ENCODE measurements at places on chromosomes 13 and 19.

GRCh38 chr13:108463340-108463739 lies 166.1 kb upstream of the MYO16 start:
- H3K27ac ChIP-seq, result no peak overlapping the region
- no peak for DNase-seq
- no peaks in the 10 kb centered on the region for H3K4me1 ChIP-seq
- H3K36me3 ChIP-seq, result no peaks in the 10 kb centered on the region

DNA sequence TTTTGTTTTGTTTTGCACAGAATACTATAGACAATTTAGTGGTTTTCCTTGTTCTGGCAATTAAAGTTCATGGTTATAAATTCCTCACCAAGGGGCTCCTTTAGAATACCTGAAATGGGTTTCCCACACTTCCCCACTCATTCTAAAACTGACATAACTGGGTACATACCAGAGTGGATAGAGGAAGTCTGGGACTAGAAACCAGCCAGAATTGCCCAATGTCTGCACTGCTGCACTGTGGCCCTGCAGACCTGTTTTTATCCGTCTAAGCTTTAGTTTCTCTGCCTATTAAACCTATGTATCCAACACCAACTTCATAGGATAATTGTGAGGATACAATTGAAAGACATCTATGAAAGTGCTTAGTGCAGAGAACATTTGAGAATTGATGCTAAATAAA lies 498.6 kb downstream of the KCTD12 start:
- no peaks in the 10 kb centered on the region for H3K4me1 ChIP-seq
- no peaks in the 10 kb centered on the region for H3K27me3 ChIP-seq
- no peak overlapping the region for H3K27ac ChIP-seq
- DNase-seq, result no peak
- no peaks in the 10 kb centered on the region for H3K36me3 ChIP-seq

- H3K4me1 ChIP-seq, result no peaks in the 10 kb centered on the region
- H3K27ac ChIP-seq, result no peak overlapping the region
Observed at GRCh38 chr19:52535771-52536447, 8.4 kb downstream of the ZNF808 start.

DNA sequence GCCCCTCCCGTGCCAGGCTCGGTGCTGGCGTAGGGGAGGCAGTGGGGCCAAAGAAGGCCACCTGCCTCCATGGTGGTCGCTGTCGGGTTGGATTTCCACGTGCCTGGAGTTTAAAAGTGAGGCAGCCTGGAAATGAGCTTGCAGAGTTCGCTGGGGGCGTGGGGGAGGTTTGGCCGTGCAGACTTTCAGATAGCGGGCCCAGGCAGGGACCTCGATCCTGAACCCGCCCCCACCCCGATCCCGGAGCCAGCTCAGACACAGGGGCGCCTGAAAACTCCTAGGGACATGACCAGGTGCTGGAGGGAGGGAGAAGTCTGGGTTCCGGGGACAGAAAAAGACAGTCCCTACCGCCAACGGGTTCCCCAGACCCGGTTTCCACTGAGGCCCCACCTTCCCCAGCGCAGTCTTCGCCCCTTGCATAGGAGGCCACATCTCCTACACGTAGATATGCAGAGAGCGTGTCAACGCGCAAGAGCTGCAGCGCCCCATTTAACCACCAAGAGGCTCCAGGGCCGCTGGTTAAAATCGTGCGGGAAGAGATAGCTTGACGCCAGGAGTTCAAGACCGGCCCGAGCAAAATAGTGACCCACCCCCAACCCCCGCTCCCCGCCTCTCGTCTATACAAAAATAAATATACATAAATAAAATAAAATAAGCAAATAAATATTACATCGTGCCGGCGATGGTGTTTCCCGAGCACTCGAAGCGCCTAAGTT lies 8.5 kb downstream of the CCDC8 start:
- no peak overlapping the region for H3K4me3 ChIP-seq
- H3K36me3 ChIP-seq, result peaks cover under 1% of the 10 kb centered on the region
- H3K27me3 ChIP-seq, result no peaks in the 10 kb centered on the region
- H3K27ac ChIP-seq, result peak overlapping the region; percentile 37
- DNase-seq, result peak; percentile 63
- peaks cover 16% of the 10 kb centered on the region for H3K4me1 ChIP-seq

- no peak for DNase-seq
- peaks cover 56% of the 10 kb centered on the region for H3K27me3 ChIP-seq
- H3K27ac ChIP-seq, result no peak overlapping the region
Observed at GRCh38 chr13:113413898-113414282, 39.4 kb downstream of the ADPRHL1 start.

DNA sequence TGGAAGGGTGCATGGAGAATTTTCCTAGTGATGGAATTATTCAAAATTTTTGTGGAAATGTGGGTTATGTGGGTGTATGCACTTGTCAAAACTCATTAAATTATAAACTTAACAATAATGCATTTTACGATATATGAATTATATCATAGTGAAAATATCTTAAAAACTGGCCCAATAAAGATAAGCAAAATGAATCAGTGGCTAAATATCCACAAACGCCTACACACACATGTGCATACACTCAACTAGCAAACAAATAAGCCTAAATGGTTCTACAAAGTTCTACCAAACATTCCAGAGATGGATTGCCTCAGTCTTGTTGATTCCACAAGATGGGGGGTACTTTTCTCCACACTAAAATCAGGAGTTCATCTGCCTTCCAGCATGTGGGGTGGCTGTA lies 349.5 kb downstream of the TSHZ3 start:
- no peaks in the 10 kb centered on the region for H3K36me3 ChIP-seq
- H3K4me3 ChIP-seq, result no peak overlapping the region
- no peaks in the 10 kb centered on the region for H3K4me1 ChIP-seq

Data from K562 (cell line).